ENCODE measurements at places on chromosomes 1 and 21.

DNA sequence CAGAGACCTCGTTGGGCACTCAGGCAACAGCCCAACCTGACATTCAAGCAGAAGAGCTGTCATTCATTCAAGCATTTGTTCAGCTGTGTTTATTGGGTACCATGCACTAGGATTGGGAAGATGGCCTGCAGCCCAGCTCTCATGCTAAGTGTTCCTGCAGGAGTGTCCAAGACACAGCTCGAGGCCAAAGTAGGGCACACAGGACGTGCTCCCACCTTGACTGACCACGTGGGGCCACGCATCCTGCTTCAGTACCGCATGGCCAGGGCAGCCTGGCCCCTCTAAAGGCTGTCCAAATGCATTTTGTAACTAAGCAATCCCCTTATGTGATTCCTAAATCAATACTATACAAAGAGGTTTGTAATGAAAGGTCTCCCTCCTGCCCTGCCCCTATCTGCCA, 9.7 kb downstream of the PYCR2 start:
- no peak for DNase-seq

DNA sequence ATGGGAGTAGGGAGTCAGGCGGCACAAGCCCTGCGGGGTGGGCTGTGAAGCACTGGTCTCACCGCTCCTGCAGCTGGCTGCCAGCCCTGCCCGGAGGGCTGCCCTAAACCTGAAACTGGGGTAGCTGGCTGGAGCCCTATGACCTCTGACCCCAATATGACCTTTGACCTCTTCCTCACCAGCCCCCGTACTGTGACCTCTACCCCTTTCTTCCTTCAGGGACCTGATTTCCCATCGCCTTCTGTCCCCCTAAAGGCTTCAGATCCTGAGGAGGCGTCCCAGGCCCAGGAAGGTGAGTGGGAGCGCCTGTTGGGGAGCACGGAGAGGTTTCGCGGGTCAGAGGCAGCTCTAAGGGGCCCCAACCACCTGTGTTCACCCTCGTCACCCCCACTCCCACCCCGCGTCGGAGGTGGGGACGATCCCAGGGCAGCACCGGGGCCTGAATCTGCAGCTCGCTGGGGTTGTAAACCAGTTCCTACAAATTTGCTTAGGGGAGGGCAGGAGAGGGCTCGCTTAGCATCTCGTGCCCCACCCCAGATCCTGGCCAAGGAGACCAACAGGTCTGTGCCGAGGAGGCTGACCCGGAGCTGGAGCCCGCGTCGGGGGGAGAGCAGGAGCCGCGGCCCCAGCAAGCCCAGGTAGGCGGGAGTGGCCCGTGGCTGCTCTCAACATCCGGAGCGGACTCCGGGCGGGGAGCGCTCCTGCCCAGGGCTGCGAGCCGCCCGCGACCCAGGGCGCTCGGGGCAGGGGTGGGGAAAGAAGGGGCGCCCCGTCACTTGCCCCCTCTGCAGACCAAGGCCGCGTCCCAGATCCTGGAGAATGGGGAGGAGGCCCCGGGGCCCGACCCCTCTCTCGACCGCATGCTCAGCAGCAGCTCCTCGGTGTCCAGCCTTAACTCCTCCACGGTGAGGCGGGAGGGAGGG, 7.3 kb downstream of the SYTL1 start:
- DNase-seq = peak; percentile 42

DNA sequence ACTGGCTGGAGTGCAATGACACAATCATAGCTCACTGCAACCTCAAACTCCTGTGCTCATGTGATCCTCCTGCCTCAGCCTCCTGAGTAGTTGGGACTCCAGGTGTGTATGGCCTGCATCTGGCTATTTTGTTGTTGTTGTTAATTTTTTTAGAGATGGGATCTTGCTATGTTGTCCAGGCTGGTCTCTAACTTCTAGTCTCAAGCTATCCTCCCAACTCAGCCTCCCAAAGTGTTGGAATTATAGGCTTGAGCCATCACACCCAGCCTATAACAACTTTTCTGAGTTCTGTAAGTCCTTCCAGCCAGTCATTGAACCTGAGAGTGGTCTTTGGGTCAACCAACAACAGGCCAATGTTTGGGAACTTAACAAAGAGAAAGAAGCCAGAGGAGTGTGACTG, 11.2 kb upstream of the PGBD2 start:
- DNase-seq = no peak

DNA sequence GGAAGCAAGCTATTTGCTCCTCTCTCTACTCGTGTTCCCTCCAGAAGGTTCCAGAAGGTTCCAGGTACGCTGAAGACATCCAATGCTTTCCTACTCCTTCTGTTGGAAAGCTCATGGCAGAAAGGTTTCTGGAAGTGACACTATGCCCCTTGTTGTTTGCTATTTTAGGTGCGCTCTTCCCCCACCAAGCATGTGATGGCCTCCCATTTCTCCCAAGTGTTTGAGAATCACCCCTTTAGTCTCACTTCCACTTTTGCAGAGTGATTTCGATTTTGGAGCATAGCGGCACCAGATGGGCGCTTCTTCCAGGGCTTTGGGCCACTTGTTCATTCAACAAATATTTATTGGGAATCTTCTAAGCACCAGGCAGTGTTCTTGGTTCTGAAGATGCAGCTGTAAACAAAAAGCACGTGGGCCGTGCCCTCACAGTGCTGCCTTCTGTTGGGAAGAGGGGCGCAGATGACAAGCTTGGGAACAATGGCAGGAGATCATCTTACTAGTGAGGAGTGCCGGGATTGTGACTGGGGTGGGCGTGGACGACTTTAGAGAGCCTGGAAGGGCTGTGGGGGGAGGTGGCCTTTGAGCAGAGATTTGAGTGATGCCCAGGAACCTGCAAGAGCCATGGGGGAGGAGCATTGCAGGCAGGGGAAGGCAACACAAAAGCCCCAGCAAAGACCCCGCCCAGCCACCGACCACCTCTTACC, 43.0 kb upstream of the TARDBP start:
- no peak for DNase-seq

- DNase-seq = no peak
These were observed 16.1 kb upstream of the RCAN3 start for GRCh38 chr1:24486331-24487065.

GRCh38 chr1:109391626-109392025, 6.1 kb downstream of the SORT1 start:
- DNase-seq = no peak

- DNase-seq = no peak
These were observed 1.1 kb downstream of the SLC50A1 start for GRCh38 chr1:155136748-155137147.

- peak; percentile 58 for DNase-seq
These were observed 1.1 kb downstream of the GABPA start for GRCh38 chr21:25735646-25736597.

- no peak for DNase-seq
These were observed 6.7 kb downstream of the IL20 start for GRCh38 chr1:206872139-206872538.

DNA sequence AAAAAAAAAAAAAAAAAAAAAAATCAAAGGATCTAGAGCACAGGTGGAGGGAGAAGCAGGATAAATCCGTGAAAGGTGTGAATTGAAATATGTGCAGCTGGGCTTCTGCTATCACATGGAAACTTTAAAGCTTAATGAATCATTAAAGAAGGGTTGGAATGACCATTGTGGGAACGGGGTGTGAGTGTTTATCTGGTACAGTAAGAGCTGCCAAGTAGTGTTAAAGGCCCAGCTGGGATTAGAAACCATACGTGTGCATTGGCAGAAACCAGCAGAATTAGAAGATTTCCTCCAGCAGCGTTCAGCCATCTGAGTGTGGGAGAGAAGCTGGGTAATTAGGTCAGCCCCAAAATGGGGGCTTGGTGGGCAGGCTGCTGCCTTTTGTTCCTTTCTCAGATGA, 13.5 kb downstream of the FALEC start:
- no peak for DNase-seq

- DNase-seq = peak; percentile 93
These were observed 73.3 kb downstream of the HSF2BP start for GRCh38 chr21:43585924-43586413.

- DNase-seq = no peak
These were observed 307.4 kb downstream of the KIF26B start for GRCh38 chr1:245462161-245462560.

GRCh38 chr1:41013796-41014195, 7.7 kb downstream of the SLFNL1 start:
- no peak for DNase-seq

DNA sequence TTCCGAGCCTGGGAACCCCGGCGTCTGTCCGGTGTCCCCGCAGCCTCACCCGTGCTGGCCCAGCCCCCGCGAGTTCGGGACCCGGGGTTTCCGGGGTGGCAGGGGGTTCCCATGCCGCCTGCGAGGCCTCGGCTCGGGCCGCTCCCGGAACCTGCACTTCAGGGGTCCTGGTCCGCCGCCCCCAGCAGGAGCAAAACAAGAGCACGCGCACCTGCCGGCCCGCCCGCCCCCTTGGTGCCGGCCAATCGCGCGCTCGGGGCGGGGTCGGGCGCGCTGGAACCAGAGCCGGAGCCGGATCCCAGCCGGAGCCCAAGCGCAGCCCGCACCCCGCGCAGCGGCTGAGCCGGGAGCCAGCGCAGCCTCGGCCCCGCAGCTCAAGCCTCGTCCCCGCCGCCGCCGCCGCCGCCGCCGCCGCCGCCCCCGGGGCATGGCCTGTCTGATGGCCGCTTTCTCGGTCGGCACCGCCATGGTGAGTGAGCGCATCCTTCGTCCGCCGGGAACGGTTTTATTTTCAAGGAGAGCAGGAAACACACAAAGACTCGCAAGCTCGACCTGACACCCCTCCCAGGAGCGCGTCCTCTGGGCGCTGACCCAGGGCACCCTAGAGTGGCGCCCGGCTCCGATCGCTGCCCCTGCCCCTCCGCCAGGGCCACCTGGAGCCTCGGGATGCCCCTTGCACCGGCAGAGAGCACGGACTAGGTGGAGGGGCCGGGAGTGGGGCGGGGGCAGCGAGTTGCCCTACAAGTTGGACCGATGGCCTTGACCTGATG, at the start of gene ABCG1:
Gene ABCG1 (plus strand): TSS at position 305 of the 770 bp plus-strand sequence. CDS start 123 bp downstream, at position 428.
- peak; percentile 69 for DNase-seq

DNA sequence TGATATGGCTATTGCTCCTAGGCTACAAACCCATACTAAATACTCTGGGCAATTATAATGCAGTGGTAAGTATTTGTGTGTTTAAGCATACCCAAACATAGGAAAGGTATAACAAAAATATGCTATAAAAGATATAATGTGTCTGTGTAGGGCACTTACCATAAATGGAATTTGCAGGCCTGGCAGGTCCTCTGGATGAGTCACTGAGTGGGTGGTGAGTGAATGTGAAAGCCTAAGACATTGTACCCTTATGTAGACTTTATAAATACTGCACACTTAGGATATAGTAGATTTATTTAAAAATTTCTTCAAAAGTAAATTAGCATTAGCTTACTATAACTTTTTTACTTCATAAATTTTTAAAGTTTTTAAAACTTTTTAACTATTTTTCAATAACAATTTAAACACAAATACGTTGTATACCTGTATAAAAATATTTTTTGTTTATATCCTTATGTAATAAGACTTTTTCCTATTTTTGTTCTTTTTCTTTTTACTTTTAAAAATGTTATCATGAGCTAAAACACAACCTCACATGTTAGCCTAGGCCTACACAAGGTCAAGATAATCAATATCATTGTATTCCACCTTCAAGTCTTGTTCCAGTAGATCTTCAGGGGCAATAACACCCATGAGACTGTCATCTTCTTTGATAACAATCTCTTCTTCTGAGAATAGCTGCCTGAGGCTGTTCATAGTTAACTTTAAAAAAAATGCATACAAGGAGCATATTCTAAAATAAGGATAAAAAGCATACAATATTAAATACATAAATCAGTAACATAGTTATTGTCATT, 306.3 kb upstream of the RGS18 start:
- DNase-seq = no peak

DNA sequence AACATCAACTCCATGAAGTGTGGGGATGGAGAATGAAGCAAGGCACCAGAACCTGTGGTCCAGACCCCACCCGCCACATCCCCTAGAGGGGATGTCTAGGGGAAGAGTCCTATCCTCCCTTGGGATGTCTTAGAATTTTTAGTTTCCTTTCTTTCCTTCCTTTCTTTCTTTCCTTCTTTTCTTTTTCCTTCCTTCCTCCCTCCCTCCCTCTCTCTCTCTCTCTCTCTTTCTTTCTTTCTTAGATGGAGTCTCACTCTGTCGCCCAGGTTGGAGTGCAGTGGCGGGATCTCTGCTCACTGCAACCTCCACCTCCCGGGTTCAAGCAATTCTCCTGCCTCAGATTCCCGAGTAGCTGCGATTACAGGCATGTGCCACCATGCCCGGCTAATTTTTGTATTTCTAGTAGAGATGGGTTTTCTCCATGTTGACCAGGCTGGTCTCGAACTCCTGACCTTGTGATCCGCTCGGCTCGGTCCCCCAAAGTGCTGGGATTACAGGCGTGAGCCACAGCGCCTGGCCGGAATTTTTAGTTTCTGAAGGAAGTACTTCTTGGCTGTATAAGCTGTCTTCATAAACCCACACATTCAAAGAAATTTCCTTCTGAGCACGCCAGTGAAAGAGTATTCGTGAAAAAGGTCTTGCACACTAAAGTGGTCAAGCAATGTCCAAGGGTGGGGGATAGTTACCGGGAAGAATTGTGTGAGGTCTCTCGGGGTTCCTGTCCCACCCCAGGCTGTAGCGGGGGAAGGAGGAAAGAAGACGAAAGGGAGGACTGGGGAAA, 20.8 kb upstream of the LEFTY2 start:
- DNase-seq = no peak

GRCh38 chr21:26003404-26003803, 167.2 kb downstream of the APP start:
- no peak for DNase-seq

GRCh38 chr1:24415910-24416665, 486 bp downstream of the NIPAL3 start:
- peak; percentile 13 for DNase-seq

GRCh38 chr1:247854899-247855545, 2.0 kb upstream of the TRIM58 start:
- DNase-seq = no peak

DNA sequence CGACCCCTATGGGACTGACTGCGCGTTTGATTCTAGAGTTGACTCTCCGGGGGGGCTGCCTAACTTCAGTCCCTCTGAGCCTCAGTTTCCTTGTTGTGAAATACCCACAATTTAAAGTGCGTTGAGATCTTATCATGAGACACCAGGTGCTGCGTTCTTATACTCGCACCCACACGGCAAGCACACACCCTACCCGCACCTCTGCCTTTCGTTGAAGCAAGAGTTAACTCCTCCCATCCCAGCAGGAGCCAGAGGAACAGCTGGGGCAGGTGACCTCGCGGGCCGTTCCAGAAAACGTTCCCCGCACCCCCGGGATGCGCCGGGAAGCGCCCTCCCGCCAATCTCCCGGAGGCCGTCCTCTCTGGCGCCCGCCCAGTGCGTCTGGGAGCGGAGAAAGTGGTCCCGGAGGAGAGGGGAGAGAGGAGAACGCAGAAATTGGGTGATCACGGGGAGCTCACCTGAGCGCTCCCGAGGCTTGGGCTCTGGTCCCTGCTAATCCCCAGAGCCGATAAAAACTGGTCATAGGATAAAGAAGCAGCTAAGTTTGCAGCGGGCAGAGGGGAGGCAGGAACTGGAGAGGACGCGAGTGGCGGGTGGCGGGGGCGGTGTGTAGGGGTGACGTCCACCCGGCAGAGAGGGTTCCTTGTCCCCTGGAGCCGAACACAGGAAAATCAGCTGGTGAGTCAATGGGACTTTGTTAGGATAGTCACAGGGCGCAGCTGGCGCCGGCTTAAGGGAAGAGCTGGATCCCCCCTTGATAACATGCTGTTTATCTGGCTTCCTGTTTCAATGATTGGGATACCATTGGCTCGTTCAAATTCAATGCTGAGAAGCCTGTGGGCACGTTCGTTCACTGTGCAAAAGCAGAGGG, 869 bp downstream of the NAV1 start:
- no peak for DNase-seq

All from RWPE1 (cell line).